ENCODE measurements at places on chromosomes 16 and 17.

DNA sequence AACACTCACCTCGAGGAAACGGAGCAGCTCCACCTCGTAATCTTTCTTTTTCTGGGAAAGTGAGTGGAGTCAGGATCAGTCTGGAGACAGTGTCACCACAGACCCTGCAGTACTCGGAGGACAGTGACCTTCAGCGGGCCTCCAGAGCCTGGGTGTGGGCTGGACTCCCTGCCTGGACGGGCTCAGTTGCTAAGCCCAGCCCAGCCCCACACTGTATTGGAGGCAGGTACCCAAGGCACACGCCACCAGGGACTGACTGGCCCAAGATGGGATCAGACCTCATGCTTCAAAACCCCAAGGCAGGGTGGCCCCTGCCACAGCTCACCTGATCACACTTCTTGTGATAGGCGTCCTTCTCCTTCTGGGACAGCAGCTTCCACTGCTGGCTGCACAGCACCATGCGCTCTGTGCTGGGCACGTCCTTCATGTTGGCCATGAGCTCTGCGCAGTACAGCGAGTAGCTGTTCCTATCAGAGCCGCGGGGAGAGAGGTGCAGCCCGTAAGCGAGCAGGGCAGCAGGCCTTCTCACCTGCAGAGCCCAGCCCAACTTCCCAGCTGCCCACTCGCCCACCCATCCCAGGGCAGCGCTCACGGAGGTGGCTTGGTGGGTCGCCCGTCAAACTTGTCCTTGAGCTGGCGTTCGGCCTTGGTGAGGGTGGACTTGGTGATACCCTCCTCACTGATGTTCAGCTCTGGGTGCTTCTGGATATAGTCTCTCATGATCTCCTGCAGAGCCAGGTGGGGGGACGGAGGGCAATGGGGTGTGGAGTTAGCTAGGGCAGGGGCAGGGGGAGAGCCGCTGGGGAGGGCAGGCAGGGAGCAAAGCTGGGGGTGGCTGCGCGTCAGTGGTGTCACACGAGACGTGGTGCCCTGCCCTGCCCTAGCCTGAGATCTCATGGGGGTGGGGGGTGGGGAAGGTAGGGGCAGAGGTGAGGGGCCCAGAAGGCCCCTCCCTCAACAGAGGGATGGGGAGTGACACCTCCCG, 7.9 kb downstream of the UBTF start:
- no peak for DNase-seq

DNA sequence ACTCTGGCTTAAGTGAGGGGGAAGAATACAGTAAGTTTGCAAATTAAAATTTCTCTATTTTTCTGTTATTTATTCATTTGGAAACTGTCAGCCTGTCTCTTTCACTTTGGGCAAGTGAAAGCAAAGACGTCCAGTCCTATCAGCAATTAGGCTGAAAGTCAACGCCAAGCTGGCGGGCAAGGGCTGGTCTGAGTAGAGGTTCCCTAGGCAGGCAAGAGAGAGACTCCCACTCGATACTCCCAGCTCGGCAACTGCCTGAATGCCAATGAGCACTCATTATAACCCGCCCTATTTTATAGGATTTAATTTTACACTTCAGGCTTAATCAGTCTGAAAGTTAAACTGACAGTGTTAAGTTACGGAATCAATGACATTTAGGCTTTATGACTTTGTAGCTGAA, 14.3 kb upstream of the SLC38A8 start:
- DNase-seq: no peak

- no peak for DNase-seq
These were observed 267.8 kb downstream of the UTP18 start for GRCh38 chr17:51528111-51528510.

GRCh38 chr17:1029196-1029921, 32.4 kb downstream of the TIMM22 start:
- DNase-seq: no peak

- no peak for DNase-seq
These were observed 15.9 kb downstream of the GNPTG start for GRCh38 chr16:1367486-1368174.

DNA sequence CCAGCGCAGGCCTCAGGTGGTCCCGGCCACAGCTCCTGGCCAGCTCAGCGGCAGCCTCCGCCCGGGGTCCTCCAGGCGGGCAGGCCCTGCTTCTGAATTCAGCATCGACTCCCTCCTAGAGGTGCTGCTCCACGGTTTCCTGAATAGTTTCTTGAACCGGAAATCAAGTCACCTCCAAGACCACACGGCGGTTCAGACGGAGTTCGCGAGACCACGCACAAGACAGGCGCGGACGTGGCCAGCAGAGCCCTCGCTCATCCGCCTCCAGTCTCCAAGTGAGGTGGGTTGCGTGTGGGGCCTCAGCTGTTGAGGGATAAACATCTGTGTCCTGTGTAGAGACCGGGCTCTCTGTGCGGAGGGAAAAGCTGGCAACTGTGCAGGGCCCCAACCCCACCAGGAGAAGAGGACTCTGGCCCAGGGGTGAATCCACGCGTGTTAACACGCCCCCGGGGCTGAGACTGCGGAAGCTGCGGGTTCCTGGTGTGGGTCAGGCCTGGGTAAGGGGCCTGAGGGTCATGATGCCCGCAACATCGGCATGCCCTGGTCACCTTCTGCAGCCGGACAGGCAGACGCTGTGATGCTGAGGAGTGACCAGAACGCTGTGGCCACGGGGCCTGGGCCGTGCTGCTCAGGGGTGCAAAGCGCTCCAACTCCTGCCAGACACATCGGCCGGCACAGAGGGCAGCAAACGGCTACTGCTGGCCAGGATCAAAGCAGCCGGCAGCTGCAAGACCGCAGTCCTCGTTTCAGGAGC, 55.0 kb upstream of the METRNL start:
- DNase-seq: no peak

GRCh38 chr16:9950658-9951057, 231.6 kb downstream of the GRIN2A start:
- DNase-seq: no peak

- no peak for DNase-seq
These were observed 2.7 kb downstream of the NUFIP2 start for GRCh38 chr17:29291163-29291752.

- DNase-seq: no peak
These were observed 234.6 kb downstream of the TMEM114 start for GRCh38 chr16:8355675-8356074.
